Testis (tissue), 5 donors: ENCODE measurements at places on chromosomes 1 and 21. TPM values are rescaled to one million over a fixed set of nuclear protein-coding genes. Genes with fewer than 3 reads are reported as not detected.

Gene PDE4DIP
- 32.4 TPM for total RNA-seq

DNA sequence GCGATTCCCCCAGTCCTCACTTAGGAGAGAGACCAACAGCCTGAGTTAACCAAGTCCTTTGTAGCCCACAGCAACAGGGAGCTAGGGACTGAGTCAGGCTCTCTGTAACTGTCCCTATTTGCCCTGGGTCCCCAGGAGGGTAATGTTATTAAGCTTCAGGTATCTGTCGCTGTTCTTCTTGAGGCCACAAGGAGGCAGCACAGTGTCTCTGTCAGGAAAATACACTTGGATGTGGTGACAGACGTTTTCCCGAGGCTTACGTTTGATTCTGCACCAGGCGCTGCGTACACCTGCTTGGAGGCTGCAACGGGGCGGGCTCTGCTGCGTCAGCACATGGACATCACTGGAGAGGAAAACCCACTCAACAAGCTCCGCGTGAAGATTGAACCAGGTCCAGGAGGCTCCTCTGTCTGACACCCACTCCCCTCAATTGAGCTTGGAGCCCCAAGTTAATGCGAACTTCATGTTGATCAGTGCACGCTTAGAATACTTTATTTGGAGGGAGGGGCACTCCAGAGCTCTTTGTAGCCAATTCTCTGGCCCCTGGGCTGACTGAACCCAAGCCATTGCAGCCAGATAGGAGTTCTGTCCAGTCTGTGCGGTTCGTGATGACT lies 10.7 kb upstream of the ELF3 start:
- no peak overlapping the region for H3K27ac ChIP-seq
- no peaks in the 10 kb centered on the region for H3K4me1 ChIP-seq
- H3K27me3 ChIP-seq, result no peaks in the 10 kb centered on the region
- H3K4me3 ChIP-seq, result no peak overlapping the region
- no peaks in the 10 kb centered on the region for H3K36me3 ChIP-seq

Gene DNAJC28
- 7.3 TPM for total RNA-seq

DNA sequence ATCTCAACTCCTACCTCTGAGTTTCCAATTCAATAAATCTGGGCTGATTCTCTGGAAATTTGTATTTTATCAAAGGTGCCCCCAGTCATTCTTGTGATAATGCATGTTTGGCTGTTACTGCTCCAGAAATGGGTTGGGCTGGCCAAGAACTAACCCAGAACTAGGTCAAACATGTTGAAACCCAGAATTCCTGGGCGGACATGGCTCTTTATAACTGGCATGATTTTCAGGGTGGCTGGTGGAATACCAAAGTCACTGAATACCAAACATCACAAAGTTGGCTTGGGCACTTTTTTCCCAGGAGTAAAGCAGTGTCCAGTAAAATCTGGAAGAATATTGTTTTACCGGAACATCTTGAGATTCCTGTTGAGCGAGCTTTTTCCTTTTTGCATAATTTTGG lies 89.4 kb upstream of the S1PR1 start:
- DNase-seq, result no peak
- no peak overlapping the region for H3K4me3 ChIP-seq
- H3K4me1 ChIP-seq, result no peaks in the 10 kb centered on the region
- no peaks in the 10 kb centered on the region for H3K36me3 ChIP-seq

DNA sequence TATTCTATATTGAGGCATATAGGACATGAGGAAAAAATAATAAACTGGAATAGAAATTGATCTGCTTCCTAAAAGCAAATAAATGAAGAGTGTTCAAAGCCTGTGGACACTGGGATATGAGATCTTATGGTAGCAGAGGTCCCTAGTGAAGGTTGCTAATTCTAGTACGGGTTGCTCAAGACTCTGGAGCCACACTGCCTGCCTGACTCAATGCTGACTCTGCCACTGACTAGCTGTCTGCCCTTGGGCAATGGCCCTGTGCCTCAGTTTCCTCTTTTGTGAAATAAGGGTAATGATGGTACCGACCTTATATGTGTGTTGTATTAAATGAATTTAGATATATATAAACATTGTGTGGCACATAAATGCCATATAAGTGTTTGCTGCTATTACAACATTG lies 59.0 kb upstream of the C1orf53 start:
- H3K27me3 ChIP-seq, result no peaks in the 10 kb centered on the region
- DNase-seq, result no peak
- H3K36me3 ChIP-seq, result no peaks in the 10 kb centered on the region
- H3K4me3 ChIP-seq, result no peak overlapping the region
- no peaks in the 10 kb centered on the region for H3K4me1 ChIP-seq

DNA sequence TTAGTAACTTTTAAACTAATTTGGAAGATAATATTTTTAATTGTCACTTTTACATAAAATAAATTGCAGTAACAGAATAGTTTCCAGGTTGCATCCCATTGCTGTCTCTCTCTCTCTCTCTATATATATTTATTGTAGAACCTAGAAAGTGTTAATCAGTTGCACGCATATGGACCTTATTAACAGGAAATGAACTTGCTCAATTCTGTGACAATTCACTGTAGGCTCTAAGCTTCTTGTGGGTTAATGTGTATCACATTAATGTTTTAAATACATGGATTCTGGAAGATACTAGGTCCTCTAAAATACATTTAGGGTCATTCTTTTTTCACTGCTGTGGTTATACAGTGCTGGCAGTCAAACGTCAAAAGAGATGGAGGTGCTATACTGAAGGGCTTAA lies 33.1 kb downstream of the LRRC71 start:
- H3K4me1 ChIP-seq, result no peaks in the 10 kb centered on the region
- no peak for DNase-seq
- no peak overlapping the region for H3K4me3 ChIP-seq
- no peaks in the 10 kb centered on the region for H3K27me3 ChIP-seq
- no peak overlapping the region for H3K27ac ChIP-seq

Gene SERPINC1
- 0.93 TPM for total RNA-seq

DNA sequence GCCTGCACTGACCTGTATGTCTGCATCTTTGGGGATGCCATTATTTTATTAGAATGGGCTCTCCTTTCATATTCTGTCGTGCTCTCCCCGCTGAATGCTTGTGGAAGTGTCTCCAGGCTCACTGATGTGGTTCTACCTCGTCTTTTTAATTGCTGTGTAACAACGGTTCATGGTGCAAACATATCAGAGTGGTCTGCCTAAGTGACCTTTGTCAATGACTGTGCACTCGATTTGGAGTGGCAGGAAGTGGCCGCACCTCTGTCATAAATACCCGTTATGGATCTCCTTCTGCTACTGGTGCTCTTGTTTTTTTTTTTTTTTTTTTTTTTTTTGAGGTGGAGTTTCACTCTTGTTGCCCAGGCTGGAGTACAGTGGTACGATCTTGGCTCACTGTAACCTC lies 38.3 kb downstream of the SPSB1 start:
- peaks cover 5% of the 10 kb centered on the region for H3K4me1 ChIP-seq
- no peaks in the 10 kb centered on the region for H3K36me3 ChIP-seq
- DNase-seq, result no peak
- H3K4me3 ChIP-seq, result no peak overlapping the region

Gene HES3
- total RNA-seq, result not detected
